ENCODE measurements at places on chromosomes 1 and 21. TPM values are rescaled to one million over a fixed set of nuclear protein-coding genes. Genes with fewer than 3 reads are reported as not detected.

GRCh38 chr1:58695206-58695605 lies 4.7 kb downstream of the MYSM1 start:
- no peak for DNase-seq

- DNase-seq = no peak
Measured at GRCh38 chr1:158833264-158833663, 2.1 kb downstream of the MNDA start.

DNA sequence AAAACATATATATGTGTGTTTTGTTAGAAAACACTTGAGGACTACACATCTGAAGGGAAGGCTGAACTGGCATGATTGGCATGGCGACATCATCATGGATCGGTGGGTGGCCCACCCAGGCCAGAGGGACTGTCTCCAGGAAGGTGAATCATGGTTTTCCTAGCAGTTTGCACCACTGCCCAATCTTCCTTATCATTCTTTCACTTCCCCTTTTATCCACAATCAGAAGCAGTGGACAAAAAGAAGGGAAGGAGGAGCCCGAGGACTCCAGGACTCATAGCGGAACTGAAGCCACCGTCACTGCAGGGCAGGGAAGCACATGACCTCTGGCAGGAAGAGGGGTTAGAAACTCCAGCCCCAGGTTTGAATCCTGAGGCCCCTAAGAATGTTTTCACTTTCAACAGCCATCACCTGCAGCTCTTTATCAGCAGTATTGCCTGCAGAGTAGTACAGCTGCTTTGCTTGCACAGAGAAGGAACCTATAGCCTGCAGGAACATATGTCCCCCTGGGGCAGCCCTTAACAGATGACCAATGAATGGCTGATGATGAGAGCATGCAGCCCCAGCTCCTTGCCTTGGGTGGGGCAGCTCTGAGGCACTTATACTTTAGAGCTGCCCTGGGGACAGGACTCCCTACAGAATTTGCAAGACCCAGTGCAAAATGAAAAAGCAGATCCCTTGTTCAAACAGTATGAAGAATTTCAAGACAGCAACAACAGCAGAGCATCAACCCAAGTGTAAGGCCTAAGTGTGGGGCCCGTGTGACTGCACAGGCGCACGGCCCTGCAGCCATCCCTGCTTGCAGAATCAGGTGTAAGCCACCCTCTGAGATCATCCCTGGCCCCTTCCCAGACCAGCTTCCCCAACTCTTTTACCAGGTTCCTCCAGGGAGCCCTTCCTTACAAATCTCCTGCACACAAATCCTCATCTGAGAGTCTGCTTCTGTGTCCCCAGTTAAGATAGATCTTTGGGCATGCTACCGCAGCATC lies 241.8 kb upstream of the IRF2BP2 start:
- no peak for DNase-seq

DNA sequence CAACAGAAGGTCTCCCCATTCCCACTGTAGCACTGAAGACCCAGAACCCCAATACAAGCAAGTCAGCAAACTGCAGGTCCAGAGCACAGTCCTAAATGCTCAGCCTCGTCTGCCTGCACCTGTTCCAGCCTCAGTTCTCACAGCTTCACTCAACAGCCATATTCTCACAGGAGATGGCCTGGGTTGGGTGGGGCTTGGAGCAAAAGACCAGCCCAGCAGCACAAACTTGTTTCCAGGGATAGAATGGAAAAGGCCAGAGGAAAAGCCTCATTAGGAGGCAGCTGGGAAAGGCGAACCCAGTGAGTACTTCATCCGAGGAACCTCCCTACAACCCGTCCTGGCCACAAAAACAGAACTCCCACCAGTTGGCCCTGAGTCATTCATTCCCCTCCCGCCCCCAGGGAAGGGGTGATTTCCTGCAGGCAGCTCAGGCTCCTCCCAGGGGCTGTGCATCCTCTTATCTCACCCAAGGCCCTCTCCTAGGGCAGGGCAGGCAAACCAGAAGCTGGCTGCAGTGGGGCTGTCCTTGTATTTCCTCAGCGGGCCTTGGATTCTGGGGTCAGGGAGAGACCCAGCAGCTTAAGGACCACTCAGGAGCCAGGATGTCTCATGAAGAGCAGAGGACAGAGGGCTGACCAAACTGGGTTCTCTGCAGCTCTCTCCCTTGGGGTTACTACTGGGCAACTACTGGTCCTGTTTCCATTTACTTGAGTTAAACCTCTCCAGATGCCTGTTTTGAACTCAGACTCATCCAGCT lies 7.4 kb upstream of the MPL start:
- DNase-seq = no peak

DNA sequence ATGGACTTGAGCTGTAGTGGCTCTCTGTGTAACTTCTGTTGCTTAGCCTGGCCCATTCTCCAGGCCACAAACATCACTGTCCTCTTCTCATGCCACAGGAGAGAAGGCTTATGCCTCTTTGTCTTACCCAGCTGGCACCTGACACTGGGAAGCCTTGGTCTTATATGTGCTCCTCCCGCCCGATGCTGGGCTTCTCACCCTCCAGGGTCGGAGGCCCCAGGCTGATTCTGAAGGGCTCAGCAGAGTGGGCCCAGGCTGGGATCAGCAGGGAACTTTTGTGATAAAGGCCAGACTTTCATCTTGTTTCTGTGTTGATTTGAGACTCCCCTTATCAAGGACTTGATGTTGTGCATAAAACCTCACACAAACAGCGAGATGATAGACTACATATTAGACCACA lies 29.8 kb downstream of the TRPM2 start:
- no peak for DNase-seq

DNA sequence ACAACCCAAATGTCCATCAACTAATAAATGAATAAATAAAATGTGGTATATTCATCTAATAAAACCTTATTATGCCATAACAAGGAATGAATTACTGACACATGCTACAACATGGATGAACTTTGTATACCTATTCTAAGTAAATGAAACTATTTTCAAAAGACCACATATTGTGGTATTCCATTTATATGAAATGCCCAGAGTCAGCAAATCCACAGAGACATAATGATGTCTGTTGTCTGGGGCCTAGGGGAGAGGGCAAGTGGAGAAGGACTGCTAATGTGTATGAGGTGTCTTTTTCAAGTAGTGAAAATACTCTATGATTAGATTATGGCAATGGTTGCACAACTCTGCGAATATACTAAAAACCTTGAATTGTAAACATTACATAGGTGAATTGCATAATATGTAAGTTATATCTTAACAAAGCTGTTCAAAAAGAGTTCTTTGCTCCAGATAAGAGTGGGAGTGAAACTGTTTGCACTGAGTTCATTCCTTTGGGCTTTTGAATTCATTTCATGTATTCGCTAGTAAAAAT lies 464.2 kb downstream of the NUF2 start:
- DNase-seq = no peak

DNA sequence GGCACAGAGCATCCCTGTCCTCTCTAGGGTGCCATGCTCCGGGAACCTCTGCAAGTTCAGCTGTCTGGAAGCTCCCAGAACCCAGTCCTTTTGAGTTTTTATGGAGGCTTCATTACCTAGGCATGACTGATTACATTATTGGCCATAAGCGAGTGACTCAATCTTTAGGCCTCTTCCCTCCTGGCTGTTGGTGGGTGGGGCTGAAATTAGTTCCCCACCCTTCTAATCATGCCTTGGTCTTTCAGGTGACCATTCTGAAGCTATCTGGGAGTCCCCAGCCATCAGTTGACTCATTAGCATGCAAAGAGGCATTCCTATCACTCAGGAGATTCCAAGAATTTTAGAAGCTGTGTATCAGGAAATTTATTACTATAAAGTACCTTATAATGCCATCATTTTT lies 46.6 kb downstream of the WLS start:
- DNase-seq = no peak

DNA sequence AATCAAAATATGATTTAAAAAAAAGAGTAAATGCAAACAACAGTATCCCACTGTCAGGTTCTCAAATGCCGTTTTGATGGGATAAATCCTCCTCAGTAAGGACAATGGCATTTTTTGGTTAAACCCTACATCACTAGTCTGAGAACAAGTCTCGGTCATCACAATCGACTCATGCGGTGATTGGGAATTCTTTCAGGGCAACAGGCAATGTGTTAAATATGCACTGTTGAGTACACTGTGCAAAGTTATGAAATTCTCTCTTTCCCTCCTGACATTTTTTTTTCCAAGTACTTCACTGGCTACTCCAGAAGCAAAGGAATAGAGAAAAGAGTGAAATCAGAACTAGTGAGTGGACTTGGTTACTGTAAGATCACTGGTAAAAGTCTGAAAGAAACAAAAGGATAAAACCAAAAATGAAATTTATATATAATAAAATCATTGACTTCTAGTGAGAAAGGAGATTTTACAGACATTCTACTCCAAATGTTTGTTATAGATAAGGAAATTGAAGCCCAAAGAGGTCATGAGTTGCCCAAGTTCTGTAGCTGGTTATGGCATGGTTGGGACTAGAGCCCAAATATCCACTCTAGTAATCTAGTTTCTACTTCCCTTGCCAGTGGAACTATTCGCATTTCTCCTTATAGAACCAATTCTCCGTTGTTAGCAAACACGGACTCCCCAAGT lies 111.3 kb downstream of the TGFBR3 start:
- DNase-seq = no peak

DNA sequence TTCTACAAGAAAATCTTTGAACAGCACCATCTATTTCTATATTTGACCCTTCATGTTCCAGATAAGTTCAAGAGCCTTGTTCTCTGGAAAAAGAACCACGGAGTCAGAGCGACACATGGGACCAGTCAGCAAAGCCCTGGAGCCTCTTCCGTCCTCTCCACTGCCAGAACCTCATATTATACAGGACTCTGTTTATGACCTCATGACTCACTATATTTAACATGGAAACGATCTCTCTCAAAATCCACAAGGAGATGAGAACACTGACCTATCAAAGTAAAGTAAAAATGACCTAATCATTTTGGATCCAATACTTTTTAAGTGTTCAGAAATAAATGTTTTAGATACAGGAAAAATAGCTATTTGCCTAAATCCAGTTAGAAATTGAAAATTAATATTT lies 124.6 kb upstream of the KRTAP19-8 start:
- no peak for DNase-seq

GRCh38 chr1:54499360-54500106 lies 48.5 kb upstream of the ACOT11 start:
- DNase-seq = no peak

DNA sequence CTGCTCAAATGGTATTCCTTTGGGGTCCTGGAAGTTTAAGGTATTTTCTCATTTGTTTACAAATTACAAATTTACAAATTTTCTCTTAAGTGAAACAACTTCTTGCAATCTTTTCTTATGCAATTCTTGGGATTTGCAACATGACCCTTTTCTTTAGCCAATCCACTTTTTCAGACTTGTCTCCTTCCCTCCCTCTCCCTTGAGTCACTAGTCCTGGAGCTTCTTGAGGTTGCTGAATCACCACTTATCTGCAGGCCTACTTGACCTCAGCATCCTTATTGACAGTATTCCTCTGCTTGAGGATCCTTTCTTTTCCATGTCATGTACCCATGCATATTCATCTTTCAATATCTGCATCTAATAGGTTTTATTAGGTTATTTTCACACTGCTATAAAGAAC lies 302.8 kb upstream of the ADAMTS5 start:
- DNase-seq = no peak

DNA sequence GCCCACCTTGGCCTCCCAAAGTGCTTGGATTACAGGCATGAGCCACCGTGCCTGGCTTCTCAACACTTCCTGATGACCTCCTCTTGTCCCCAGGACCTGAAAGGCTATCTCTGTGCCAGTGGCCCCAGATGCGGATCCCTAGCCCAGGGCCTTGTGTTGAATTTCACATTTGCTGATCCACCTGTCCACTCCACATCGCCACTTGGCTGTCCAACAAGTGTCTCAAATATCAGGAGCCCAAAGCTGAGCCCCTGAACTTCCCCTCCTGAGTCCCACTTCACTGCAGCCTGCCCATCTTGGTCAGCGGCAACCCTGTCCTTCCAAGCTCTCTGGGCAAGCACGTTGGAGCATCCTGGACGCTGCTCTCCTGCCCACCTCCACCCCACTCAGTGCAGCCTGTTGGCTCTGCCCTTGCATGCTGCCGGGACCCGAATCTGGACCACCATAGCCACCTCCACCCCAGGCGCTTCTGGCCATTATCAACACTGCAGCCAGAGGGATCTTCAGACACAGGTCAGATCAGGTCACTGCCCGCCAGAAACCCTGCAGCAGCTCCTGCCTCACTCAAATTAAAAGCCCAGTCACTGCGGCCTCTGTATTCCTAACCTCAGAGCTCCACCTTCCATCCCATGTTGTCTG lies 352.5 kb upstream of the VAMP3 start:
- peak; percentile 12 for DNase-seq

- no peak for DNase-seq
Measured at GRCh38 chr1:225446595-225446960, 18.7 kb upstream of the LBR start.

PDC gene
- total RNA-seq = not detected
